Activated naive CD8-positive, alpha-beta T cell treated with anti-CD3 and anti-CD28 coated beads, Interleukin-2, amount 10 ng/mL, durations not matched to agents 7 days and 5 days (primary cell): ENCODE measurements at places on chromosomes 16 and 17. TPM values are rescaled to one million over a fixed set of nuclear protein-coding genes. Genes with fewer than 3 reads are reported as not detected.
A peak's percentile ranks its signal among the peaks of the same experiment; 100 is the strongest.

DNA sequence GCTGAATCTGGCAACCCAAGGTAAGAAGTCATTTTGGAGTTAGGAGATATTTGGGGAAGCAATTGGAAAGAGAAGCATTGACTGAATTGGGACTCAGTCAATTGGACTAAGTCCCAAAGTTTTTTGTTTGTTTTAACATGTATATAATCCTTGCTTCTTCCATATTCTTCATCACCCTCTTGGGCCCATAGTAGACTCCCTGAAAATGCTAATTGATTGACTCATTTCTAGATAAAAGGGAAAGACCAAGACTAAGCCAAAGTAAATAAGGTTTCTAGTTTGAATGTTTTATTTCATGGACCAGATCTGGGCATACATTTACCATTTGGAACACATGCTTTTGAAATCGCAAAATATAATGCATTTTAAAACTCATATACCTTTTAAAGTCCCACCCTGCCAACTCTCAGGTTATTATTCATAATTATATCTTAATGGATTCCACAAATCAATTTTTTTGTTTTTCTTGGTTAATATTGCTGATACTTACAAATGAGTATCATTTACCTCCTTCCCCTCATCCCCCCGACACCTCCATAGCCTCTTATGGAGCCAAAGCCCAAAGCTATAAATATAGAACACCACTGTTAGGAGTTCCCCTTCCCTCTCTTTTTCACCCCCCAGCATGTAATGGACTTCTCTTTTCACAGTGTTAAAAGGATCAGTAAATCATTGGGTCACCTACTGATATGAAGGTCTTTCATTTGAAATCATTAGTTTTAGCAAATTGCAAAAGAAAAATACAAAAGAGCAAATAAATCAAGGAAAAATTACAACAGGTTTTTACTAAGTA is 674.0 kb upstream of the SOX9 start:
- DNase-seq = no peak

DNA sequence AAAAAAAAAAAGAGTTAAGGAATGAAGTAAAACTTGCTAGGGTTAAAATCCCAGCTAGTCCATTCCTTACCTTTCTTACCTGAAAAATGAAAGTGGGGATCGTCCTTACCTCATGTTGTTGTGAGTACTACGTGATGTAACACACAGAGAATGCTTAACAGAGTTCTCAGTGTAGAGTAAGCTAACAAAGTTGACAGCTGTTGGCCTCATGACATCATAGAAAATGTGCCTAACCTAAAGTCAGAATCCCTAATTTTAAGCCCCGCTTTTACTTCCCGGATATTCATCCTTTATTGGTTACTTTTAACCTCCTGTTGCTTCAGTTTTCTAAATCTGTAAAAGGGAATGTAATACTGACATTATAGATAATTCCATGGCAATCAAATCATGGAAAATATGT is 505.8 kb upstream of the HSBP1 start:
- no peak for DNase-seq

GRCh38 chr17:17730250-17730935 is 49.1 kb downstream of the RAI1 start:
- no peak for DNase-seq

DNA sequence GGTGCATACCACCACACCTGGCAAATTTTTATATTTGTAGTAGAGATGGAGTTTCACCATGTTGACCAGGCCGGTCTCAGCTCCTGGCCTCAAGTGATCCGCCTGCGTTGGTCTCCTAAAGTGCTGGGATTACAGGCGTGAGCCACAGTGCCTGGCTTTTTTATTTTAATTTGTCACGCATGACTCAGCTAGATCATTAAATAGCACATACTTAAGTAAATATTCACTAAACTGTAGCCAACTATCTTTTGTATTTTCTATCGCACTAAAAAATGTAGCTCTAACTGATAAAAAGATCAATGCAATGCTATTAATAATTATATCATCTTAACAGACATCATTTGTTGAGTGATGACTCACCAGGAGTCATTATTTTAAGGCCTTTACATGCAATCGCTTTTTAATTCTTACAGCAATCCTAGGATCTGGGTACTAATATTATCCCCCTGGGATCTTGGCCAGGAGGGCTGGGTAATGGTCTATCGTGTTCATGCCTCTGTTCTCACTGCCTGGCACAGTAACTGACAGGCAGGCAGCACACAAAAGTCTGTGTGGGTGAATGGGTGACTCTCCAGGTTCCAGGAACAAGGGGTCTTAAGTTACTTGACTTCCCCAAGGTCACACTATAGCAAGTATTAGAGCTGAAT is 693.5 kb upstream of the EEF2KMT start:
- DNase-seq = no peak

DNA sequence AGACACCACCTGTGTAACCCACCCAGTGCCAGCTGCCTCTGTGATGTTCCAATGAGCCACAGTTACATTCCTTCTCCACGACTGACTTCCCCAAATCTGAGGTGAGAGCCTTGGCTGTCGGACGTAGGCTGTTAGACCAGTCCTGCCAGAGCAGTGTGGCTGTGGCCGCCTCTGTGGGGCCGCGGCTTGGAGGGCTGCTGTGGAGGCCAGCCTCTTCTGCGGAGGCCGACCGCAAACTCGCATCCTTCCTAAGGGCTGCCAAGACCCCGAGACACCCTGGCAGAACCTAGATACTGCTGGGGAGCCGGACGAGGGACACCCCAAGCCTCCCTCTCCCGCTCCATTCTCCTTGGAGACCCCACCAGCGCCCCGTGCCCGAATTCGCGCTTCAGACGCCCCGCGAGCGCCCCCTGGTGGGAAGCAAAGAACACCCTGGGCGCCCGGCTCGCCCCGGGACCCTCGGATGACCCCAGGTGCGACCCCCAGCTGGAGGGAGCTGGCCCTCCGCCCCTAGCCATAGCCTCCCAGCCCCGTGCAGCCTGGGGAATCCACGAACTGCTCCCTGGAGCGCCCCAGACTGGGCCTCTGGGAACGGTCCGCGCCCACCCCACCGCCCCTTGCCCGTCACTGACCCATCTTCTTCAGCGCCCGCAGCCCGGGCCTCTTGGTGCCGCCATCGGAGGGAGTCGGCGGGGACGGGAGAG is 547 bp downstream of the PLCD3 start:
- DNase-seq = peak; percentile 77

- no peak for DNase-seq
Measured at GRCh38 chr17:79535728-79536025, 75.2 kb downstream of the RBFOX3 start.

DNA sequence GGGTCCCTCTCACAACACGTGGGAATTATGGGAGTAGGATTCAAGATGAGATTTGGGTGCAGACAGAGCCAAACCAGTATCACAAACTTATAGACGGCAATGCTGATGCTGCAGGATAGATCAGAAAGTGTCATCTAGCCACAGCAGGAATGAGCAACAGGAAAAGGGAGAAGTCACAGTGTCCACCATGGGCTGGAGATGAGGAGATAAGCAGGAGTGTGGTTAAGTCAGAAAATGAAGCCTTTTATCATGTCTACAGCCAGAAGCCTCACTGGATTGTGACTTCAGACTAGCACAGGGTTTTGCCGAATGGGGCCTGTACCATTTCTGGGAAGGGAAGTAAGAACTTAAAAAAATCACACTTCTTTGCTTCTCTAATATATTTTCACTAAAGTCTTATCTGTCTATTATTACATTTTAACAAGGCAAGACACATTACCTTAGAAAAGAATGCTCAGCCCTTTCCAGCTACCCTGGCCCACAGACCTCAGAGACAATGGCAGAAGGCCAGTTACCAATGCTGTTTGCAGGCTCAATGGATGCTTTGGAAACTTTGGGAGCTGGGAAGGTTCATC is 490.2 kb upstream of the SALL1 start:
- no peak for DNase-seq

GRCh38 chr17:7041607-7042500 is 2.0 kb downstream of the SLC16A11 start:
- no peak for DNase-seq

DNA sequence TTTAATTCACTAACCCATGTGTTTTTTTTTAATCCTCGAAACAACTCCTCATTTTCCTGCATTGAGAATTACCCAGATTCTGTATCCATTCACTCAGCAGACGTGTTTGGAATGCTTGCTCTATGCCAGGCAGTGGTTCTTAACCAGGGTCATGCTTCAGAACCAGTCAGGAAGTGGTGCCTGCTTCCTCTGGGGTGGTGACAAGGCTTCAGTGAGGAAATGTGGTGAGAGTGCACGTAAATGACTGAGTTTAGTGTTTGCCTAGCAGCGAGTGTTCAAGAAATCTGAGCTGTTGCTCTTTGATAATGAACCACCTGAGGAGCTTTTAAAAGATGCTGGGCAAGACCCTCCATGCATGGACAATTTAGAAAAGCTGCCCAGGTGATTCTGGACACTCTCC is 9.9 kb downstream of the ZFP90 start:
- DNase-seq = no peak

DNA sequence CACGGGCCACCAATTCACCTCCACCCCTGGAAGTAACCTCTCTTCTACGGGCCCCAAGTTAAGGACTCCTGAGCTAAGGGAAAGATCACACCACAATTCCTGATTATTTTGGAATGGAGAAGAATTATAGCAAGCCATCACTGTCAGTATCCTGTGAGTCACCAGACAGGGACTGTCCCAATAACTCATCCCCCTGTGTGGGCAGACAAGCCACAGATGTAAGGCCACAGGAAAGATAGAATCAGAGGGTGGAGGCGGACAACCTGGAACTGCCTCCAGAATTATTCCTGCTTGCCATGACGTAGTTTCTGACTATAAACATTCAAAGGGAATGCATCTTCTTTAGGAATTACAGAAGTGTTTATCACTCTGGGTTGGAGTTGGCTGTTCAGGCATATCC is 5.8 kb upstream of the MYO1D start:
- no peak for DNase-seq

Gene KIF18B
- 70.5 TPM for total RNA-seq

Gene KRT20
- not detected for total RNA-seq

Gene CDH13
- total RNA-seq = not detected

Gene SLC13A2
- not detected for total RNA-seq

Gene CCDC78
- total RNA-seq = 6.1 TPM

Gene KRTAP1-1
- total RNA-seq = not detected
